ENCODE measurements at places on chromosomes 13 and 19. TPM values are rescaled to one million over a fixed set of nuclear protein-coding genes. Genes with fewer than 3 reads are reported as not detected.

KLK1 gene
- total RNA-seq = not detected

CD37 gene
- total RNA-seq = not detected

HSH2D gene
- total RNA-seq = not detected

NPAS1 gene
- total RNA-seq = 0.99 TPM

RFPL4AL1 gene
- total RNA-seq = not detected

IL12RB1 gene
- total RNA-seq = 0.50 TPM

LDLR gene
- total RNA-seq = 96.9 TPM

GRCh38 chr13:99465454-99465853 lies 35.8 kb upstream of the TM9SF2 start:
- no peak for DNase-seq
- H3K36me3 ChIP-seq = no peaks in the 10 kb centered on the region
- no peak overlapping the region for H3K4me3 ChIP-seq
- no peak overlapping the region for H3K27ac ChIP-seq
- peaks cover 15% of the 10 kb centered on the region for H3K27me3 ChIP-seq

DNA sequence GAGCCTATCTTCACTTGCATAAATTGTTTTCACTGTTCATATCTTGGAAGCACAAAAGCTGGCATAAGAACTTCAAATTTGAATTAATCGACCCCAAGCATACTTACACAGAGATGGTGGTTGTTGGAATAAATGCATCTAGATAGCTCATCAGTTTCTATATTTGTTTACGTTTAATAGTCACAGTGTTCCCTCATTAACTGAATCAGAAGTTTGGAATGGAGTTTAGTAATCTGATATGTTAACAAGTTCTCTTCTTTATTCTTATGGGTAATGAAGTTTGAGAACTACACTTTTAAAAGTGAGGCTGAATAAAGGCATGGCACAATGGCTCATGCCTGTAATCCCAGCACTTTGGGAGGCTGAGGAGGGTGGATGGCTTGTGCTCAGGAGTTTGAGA lies 886.7 kb upstream of the PCDH20 start:
- no peak for DNase-seq
- H3K27me3 ChIP-seq = no peaks in the 10 kb centered on the region
- no peak overlapping the region for H3K4me3 ChIP-seq
- peaks cover 4% of the 10 kb centered on the region for H3K4me1 ChIP-seq
- no peak overlapping the region for H3K27ac ChIP-seq
- no peaks in the 10 kb centered on the region for H3K36me3 ChIP-seq

DNA sequence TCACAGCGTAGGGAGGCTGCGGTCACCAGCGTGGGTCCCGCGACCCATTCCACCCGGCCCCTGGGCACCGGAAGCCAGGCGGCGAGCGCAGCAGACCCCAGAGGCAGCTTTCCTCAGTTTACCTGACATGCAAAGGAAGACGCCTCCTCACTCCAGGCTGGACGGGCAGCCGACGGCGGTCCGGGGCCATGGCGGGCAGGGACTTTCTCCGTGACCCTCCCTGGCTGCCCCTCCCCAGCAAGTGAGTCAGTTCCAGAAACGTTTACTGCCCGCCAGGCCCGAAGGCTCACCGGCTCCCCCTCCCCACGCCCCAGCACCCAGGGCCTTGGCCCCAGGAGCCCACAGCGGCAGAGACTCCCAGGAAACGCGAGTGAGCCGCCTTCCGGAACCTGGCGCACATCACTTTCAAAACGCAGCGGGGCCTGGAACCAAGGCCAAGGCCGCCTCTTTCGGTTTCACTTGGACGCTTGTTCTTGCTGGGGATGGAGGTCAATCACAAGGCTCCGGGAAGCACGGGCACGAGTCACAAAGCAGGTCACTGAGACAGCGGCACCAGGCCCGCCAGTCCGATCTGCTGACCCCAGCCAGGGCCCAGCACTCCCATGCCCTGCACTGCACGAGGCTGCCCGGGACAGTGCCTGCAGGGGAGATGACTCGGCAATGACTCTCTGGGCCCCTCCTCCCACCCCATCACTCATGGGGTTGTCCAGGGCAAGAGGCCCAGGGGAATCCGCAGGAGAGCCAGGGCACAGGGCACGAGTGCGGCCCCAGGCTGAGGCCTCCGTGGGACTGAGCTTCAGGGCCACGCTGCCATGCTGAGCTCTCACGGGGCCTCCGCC lies 5.3 kb downstream of the SBNO2 start:
- no peaks in the 10 kb centered on the region for H3K36me3 ChIP-seq
- peak overlapping the region; percentile 93 for H3K27ac ChIP-seq
- H3K4me1 ChIP-seq = peaks cover 40% of the 10 kb centered on the region
- H3K27me3 ChIP-seq = no peaks in the 10 kb centered on the region

- peaks cover 6% of the 10 kb centered on the region for H3K4me1 ChIP-seq
- no peaks in the 10 kb centered on the region for H3K27me3 ChIP-seq
- no peak for DNase-seq
- H3K27ac ChIP-seq = no peak overlapping the region
- H3K36me3 ChIP-seq = peaks cover 16% of the 10 kb centered on the region
- H3K4me3 ChIP-seq = no peak overlapping the region
Measured at GRCh38 chr13:98831236-98831635, 78.8 kb upstream of the SLC15A1 start.

DNA sequence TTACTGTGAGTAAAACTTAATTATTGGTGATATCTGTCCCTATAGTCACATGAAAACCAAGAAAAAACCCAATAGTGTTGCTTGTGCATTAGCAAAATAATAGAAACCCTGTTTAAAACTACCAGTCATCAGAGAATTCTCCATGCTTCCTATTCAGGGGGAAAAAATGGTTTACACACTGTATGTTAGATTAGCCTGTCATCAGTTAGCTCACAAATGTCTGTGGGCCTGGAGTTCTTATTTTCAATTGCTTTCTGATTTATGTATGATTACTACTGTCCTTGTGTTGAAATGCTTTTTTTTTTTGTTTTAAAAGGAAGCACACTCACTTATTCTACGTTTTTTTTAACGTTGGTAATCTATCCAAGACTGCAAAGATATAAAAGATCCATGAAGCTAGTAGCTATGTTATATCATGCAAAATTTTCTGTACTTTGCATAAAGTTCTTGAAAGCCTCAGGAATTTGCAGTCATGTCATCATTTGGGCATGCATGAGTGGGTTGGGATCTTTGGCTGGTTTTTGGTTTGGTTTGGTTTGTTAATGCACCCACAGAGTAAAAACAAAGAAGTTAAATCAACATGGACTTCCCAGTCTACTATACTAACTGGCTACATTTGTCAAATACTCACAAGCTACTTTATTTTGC lies 25.9 kb downstream of the RXFP2 start:
- no peaks in the 10 kb centered on the region for H3K27me3 ChIP-seq
- no peak overlapping the region for H3K4me3 ChIP-seq
- H3K36me3 ChIP-seq = no peaks in the 10 kb centered on the region
- no peak for DNase-seq
- peaks cover 33% of the 10 kb centered on the region for H3K4me1 ChIP-seq

Data from osteocyte (in vitro differentiated cells).